Right lung (tissue), 10 donors: ENCODE measurements at places on chromosomes 16 and 17. TPM values are rescaled to one million over a fixed set of nuclear protein-coding genes. Genes with fewer than 3 reads are reported as not detected.

GRCh38 chr17:16480995-16481394 lies 11.0 kb downstream of the LRRC75A start:
- no peak for DNase-seq

DNA sequence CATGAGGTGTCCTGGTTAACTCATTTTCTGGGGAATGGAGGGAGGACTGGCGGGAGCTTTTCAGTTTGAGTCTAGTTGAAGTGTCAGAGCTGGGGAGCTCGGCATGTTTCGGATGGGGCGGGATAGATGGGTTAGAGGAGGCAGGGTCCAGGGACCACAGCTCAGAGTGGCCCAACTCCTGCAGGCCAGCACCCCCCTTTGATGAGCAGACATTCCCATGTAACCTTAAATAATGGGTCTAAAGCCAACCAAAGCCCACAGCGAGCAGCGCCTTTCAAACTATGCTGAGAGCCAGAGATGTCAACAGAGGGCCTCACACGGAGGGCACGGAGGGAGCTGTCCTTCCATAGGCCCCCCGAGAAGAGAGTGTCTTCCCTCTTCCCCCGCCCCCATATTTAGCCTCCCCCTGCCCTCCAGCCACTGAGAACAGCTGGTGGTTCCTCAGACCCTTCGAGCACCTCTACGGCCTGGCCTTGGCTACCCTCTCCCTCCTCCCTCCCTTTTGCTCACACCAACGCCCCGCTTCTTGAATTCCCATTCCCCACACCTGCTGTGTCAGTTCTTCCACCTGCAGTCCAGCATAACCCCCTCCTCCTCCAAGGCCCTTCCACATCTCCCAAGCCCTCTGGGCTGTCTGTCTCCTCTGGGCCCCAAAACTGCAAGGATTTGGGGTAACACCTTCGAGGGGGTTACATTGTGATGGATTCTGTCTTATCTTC lies 21.8 kb downstream of the RAB11FIP4 start:
- no peak for DNase-seq

- no peak for DNase-seq
Observed at GRCh38 chr17:80352216-80352895, 62.6 kb upstream of the ENDOV start.

DNA sequence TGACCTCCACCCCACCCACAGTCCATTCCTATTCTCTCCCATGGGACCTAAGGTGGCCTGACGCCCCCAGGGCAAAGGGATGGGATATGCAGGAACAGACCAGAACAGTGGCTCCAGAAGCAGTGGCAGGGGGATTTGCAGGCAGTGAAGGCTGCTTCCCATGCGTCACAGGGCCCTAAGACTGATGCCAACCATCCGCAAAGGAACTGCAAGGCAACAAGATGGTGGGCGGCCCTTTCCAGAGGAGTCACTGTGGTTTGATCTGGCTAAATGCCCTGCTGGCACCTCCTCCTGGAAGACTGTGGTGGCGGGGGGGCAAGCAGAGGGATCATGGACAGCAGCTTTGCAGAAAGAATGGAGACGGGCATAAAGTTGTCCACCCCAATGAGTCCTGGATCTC lies 4.4 kb upstream of the SLC39A11 start:
- no peak for DNase-seq

The SNX20 gene
- polyA plus RNA-seq: 1.8 TPM

The HES7 gene
- 0.22 TPM for polyA plus RNA-seq

DNA sequence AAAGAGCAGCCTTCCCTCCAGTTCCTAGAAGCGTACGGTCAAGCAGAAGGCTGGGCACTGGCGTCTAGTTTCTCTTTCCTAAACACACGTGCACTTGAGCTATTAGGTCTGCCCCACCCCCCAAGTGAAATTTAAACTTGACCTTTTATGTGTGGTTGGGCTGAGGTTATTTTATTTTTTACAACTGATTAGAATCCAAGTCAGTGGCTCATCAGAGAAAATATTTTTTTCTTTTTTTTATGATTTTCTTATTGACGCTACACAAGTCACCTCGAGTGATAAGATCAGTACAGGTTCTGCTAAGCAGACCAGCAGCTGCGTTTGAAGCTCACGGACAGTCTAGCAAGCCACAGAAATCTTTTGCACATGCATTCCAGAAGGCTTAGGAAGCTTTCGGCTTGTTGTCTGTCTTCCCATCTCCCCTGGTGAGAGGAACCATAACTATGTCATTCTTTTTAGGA lies 95.1 kb downstream of the ZFHX3 start:
- no peak for DNase-seq

The SLX1A gene
- 12.7 TPM for polyA plus RNA-seq

DNA sequence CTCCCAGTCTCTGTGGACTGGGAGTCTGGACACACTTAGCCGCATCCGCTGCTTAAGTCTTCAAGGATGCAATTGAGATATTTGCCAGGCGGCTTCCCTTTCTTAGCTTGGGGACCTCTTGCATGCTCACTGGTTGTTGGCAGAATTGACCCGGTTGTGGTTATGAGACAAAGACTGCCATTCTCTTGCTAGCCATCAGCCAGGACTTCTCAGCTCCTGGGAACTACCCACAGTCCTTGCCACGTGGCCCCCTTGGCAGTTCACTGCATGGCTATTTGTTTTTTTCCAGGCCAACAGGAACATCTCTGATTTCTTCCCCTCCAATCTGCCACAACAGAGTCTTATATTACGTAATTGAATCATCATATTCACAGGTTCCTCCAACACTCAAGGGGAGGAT lies 25.5 kb downstream of the CACNG4 start:
- DNase-seq: no peak

- DNase-seq: no peak
Observed at GRCh38 chr17:36945959-36946725, 2.6 kb upstream of the AATF start.

- DNase-seq: no peak
Observed at GRCh38 chr17:7112510-7113108, 2.0 kb downstream of the ASGR2 start.

GRCh38 chr16:24755201-24755874 lies 25.9 kb downstream of the TNRC6A start:
- no peak for DNase-seq

GRCh38 chr17:81566461-81567126 lies 14.4 kb upstream of the FAAP100 start:
- DNase-seq: peak; percentile 79

- no peak for DNase-seq
Observed at GRCh38 chr17:59707971-59708430, 547 bp downstream of the VMP1 start.

The TMEM170A gene
- polyA plus RNA-seq: 37.6 TPM

- no peak for DNase-seq
Observed at GRCh38 chr16:61813339-61813738, 222.9 kb downstream of the CDH8 start.

DNA sequence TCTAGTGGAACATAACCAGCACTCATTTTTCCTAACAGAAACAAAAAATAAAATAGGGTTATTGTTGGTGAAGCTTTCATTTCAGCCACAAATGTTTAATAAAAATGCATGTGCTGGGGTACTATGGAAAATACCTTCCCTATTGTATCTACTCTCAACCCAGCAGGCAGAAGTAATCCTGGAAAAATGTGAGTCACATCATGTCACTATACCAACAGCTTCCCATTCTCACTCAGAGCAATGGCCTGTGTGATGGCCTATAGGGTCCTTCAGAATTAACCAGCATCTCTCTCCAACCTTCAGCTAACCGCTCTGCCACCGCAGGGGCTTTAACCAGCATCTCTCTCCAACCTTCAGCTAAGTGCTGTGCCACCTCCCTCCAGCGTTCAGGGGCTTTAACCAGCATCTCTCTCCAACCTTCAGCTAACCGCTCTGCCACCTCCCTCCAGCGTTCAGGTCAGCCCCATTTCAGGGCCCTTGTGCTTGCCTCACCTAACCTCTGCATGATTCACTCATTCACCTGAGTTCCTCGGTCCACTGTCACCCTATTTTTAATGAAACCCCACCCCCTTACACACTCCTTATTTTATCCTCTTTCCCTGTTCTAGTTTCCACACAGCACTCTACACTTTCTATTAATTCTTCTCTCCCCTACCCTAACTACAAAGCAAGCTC lies 34.0 kb downstream of the UBE2G1 start:
- no peak for DNase-seq

- no peak for DNase-seq
Observed at GRCh38 chr17:45992175-45992574, 6.9 kb upstream of the STH start.

GRCh38 chr17:18129041-18129502 lies 20.5 kb downstream of the MYO15A start:
- DNase-seq: no peak

- peak; percentile 86 for DNase-seq
Observed at GRCh38 chr17:60941028-60941427, 263.4 kb downstream of the BCAS3 start.

- DNase-seq: no peak
Observed at GRCh38 chr16:57593990-57594389, 34.4 kb upstream of the ADGRG1 start.

GRCh38 chr17:77568540-77568939 lies 390.0 kb upstream of the TNRC6C start:
- no peak for DNase-seq

DNA sequence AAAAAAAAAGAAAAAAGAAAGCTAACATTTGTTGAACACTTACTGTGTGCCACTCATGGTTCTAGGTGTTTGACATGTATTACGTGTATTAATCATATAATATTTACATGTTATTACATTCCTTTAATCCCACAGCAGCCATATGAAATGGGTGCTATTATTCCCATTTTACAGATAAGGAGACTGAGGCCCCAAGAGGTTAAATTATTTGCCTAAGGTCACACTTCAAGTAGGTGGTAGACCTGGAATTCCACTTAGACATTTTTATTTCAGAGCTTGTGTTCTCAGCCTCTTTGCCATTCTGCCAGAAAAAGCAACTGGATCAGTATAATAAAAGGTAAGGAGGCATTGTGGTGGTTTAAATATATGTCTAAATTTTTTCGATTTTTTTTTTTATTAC lies 55.1 kb upstream of the HS3ST4 start:
- no peak for DNase-seq

The NPIPA5 gene
- 49.4 TPM for polyA plus RNA-seq
